ENCODE measurements at places on chromosomes 12 and 14.
A peak's percentile ranks its signal among the peaks of the same experiment; 100 is the strongest.

DNA sequence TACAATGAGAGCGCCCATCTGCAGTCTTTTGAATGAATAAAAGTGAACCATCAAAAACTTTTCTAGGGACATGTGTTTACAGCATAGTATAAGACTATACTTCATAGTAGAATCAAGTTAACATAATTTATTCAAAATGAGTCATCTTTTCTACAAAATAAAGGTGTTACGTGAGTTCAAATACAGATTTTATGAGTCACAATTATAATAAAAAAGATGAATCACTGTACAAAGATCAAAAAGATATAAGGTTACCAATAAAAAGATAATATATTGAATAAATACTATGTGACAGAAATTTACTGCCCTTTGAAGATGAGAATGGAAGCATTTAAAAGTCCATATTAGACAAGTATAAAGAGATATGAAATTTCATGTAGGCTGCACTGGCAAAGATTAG is 2.8 kb downstream of the MBIP start:
- DNase-seq: no peak

- peak; percentile 1 for DNase-seq
Observed at GRCh38 chr12:109264095-109264942, 44.8 kb downstream of the FOXN4 start.

- DNase-seq: no peak
Observed at GRCh38 chr14:94113490-94113889, 3.0 kb downstream of the IFI27 start.

- DNase-seq: peak; percentile 93
Observed at GRCh38 chr12:49110464-49111155, at the start of gene LMBR1L. Gene LMBR1L, minus strand, starts transcription at chr12:49110847. Its CDS starts 292 bp downstream, at chr12:49110555.

DNA sequence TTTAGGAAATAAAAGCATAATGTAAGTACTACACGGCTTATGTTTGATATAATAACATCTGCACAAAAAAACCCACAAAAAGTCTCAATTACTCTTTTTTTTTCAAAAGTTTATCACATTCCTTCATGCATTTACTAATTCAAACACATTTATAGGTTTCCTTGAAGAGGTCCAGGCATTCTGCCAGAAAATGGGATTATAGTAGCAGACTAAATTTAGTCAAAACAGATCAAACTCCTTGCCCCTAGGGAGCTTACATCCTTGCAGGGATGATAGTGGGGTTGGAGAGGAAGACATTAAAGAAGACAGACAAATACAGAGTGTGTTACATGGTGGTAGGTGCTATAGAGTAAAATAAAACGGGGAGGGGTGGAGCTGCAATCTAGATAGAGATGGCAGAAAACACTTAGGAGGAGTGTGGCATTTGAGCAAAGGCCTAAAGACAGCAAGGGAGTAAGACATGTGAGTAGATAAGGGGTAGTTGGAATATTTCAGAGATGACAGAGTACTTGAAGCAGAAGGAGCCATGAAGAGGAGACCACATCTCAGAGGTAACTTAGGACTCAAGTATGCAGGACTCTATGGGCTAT is 266.9 kb downstream of the PPFIA2 start:
- DNase-seq: no peak

- DNase-seq: no peak
Observed at GRCh38 chr14:103243764-103244737, 90.0 kb upstream of the EIF5 start.

DNA sequence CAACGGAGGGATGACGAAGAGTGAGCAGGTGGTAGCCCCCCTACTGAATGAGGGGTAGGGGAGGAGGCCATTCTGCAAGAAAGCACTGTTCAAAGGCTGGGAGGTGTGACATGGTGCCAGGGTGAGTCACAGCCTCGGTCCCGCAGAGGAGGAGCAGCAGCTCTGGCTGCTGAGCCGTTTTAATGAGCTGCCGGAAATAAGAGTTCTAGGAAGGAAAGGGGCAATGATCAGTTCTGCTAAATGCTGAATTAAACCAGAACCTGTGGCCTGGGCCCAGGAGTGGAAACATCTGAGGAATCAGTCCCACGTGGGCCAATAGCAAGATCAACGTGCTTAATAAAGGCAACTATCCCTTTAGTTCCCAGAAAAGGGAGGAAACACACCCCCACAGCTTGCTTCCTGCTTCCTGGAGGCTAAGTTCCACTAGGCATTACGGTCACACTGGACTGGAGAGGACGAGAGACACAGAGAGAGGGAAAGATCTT is 3.6 kb downstream of the ABCD4 start:
- DNase-seq: no peak

GRCh38 chr12:118494776-118495175 is 118.4 kb downstream of the SUDS3 start:
- no peak for DNase-seq

DNA sequence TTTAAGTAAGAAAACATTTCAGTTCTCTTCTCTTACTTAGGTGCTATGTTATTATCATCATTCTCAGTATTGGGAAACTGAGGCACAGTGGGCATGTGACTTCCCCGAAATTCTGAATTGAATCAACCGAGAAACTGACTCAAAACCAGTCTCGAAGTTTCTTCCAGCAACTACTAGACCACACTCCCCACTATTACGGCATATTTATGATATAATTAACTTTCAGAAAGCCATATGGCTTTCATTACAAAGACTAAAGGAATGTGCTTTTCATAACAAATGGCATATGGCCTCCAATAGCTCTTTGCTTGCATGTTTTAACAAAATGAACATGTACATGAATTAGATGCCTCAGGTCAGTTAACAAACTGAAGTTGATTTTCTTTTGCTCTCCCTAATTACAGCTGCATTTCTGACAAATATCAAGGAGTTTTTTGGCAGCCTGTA is 182.9 kb upstream of the SLC38A2 start:
- no peak for DNase-seq

GRCh38 chr12:65886996-65887395 is 62.7 kb downstream of the HMGA2 start:
- DNase-seq: no peak

GRCh38 chr12:121791671-121792551 is 1.6 kb downstream of the RHOF start:
- DNase-seq: no peak

DNA sequence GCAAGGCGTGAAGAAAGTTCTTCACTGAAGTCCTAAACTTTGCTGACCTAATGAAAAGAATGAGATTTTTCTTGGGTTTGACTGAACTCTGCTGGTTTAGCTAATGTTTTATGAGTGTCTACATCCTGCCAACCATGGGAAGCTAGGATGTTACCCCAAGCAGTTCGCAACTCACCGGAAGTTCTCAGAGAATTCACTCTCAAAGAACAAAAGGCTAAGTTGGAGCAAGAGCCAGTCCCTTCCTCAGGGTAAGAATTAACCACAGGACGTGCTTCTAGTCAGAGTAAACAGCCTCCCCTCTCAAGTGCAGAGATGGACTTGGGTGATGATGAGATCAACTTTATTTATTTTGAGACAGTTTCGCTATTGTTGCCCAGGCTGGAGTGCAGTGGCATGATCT is 37.3 kb downstream of the TCHP start:
- DNase-seq: no peak

- no peak for DNase-seq
Observed at GRCh38 chr12:53747095-53747494, 4.7 kb downstream of the CISTR start.

DNA sequence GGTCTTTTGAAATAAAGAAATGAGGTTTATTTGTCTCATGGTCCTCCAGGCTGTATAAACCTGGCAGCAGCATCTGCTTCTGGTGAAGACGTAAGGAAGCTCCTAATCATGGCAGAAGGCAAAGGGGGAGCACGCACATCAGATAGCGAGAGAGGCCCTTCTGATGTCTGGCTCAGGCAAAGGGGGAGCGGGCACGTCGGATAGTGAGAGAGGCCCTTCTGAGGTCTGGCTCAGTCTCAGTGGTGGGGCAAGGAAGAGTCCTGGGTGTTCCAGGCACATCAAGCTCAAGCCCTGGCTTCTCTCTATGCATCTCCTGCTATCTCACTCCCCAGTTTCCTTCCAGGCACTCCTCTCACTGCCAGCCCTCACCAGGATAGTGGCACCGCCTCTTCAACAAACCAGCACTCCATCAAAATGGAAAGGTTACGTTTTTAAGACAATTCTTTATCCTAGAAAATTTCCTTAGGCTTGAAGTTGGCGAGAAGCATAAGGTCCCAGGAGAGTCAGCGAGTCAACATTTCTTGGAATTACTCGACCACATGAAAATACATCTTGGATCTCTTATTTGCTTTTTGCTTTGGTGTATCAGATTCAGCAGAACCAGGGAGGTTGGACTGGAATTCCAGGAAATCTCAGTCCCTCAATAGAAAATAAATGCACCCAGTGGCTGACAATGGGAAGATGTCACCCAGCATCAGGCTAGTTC is 189.6 kb upstream of the TMEM132C start:
- no peak for DNase-seq

- no peak for DNase-seq
Observed at GRCh38 chr14:94805680-94806288, 35.9 kb upstream of the GSC start.

GRCh38 chr14:81990312-81990761 is 456.7 kb upstream of the SEL1L start:
- peak; percentile 11 for DNase-seq

DNA sequence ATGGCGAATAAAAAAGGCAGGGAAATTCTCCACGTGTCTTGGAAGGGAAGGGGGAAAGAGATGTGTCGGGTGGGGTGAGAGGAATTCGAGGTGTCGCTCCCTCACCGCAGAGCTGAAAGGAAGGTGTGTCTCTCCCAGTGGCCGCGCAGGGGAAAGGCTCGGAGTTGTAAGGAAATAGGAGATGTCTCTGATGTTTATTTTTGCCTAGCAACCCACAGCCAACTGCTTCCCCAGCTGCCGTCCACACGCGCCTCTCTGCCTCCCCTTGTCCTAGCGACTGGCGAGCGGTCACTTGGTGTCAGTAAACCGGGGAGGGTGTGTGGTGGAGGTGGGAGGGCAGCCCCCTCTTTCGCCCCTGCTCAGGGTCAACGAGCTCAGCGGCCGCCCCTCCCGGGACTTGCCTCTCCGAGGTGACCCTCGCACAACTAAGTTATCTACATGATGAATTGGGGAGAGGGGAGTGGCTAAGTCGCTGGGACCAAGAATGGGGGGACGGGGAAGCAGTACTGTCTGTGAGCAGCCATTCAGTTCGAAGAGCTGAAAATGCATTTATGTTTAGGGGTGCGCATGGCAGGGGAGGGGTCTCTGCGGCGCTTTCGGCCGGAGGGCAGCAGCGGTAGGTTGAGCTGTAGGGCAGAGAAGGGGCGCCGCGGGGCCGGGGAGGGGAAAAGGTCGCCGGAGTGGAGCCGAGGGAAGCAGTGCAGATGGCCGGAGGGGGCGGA is 585 bp upstream of the DYRK2 start:
- DNase-seq: no peak

- no peak for DNase-seq
Observed at GRCh38 chr14:32244404-32244803, 41.3 kb upstream of the RNU6-8 start.

- DNase-seq: no peak
Observed at GRCh38 chr12:25458047-25458552, 95.0 kb downstream of the LMNTD1 start.

GRCh38 chr14:78593949-78594348 is 423.8 kb downstream of the NRXN3 start:
- DNase-seq: no peak

- no peak for DNase-seq
Observed at GRCh38 chr12:115147916-115148315, 463.9 kb upstream of the TBX3 start.

DNA sequence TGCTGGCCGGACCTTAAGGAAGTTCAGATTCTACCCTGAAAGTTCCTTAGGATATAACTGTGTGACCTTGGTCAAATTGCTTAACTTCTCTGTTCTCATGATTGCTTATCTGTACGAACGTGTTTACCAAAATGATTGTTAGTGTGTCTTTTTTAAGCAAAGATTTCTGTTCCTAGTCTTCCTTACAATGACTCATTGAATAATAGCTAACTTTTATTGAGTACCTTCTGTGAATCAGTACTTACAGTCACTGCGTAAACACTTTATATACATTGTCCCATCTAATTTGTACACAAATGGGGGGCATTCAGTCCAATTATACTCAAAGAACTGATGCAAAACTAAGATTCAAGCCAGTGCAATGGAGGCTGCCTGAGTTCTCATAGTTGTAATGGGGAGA is 4.2 kb upstream of the TMEM30B start:
- DNase-seq: no peak

GRCh38 chr12:108305520-108305919 is 33.6 kb downstream of the CMKLR1 start:
- DNase-seq: no peak

DNA sequence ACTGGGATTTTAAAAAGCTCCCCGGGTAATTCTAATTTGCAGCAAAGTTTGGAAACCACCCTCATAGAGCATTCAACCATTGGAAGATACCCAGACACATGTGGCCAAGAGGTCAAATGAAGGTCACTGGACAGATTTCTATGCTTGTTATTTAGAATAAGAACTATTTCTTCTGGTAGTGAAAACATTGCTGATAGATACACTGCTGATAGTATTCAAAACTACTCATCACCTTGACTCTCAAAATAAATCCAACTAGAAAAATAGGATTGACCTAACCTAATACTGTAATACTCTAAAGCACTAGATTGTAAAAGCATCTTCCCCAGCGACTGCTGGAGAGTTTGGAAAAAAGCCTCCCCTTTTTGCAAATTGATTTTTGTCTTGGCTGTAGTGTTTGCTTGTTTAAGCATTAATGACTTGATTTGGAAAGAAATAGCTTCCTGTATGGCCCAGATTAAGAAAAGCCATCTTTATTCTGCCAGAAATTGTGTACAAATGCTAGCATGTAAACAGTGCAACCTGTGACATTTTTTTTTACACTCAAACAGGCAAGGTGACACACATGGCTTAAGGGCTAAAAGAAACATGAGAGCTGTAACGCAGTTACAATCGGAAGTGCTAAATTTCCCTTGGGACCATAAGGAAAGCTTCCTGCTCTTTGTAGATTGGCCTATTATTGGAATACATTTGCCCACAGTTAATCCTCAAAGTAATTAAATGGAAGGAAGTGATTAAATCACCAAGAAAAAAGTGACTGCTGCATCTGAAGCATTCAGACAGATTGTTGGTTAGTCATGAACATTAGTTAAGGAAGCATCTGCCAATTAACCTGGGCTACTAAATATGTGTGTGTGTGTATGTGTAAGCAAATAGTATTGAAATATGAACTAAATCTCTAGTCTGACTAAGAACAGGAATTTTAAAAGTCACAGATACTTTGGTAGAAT is 356.5 kb upstream of the ATP2B1 start:
- DNase-seq: no peak

- no peak for DNase-seq
Observed at GRCh38 chr14:92308716-92309115, 14.2 kb upstream of the SLC24A4 start.

DNA sequence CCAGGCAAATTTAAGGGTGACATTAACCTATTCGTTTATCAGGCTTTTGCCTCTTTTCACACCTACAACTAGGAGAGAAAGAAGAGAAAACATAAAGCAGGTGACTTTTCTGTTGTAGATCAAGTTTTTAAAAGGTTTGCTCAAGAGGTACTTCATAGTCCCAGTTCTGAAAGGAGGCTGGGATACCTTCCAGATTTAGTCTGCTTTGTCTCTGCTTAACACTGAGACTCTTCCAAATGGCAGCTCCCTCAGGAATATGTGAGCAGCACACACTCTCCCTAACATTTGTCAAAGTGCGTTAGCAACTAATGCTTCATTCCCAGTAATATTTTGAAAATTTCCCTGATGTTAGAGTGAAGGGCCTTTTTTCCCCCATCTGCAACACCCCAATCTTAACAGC is 133.7 kb upstream of the RASSF8 start:
- no peak for DNase-seq
